ENCODE measurements at places on chromosomes 12 and 14. TPM values are rescaled to one million over a fixed set of nuclear protein-coding genes. Genes with fewer than 3 reads are reported as not detected.

DNA sequence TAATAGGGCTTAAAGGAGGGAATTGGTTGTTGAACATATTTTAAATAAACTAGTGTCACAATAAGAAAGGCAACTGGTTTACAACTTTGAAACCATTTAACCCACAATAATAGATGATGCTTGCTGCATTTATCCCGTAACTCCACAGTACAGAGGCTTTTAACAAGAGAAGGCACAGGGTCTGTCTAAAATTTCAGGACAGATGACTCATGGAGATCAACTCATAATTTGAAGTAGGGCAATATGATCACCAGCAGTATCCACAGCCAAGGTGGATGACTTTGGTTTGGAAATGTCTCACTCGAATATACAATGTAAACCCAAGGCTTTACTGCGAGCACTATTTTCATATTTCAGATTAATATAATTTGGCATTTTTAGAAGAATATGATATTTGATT is 340.2 kb downstream of the LRIG3 start:
- H3K27me3 ChIP-seq: peaks cover 3% of the 10 kb centered on the region
- no peak overlapping the region for H3K4me3 ChIP-seq

GRCh38 chr12:124047045-124047566 is 74.1 kb downstream of the ZNF664 start:
- H3K27me3 ChIP-seq: peaks cover 10% of the 10 kb centered on the region
- H3K36me3 ChIP-seq: no peaks in the 10 kb centered on the region
- H3K4me3 ChIP-seq: no peak overlapping the region
- no peaks in the 10 kb centered on the region for H3K4me1 ChIP-seq

DNA sequence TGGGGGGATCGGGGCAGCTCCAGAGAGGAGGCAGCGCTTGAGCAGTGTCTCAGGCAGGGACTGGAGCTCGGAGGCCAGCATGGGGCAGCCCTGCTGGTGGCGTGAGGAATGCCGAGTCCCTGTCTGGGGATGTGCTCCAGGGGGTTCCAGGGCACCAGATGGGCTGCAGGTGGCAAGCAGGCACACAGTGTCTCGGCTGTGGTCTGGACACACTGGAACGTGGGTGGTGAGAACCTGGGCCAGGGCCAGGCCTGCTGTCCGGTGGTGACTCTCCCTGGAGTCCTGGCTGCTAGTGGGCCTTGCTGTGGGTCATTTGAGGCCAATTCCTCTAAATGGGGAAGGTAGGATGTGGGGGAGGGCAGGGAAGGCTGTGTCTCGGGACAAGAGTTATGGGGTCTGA is 199.4 kb upstream of the RTL1 start:
- peaks cover 14% of the 10 kb centered on the region for H3K27me3 ChIP-seq
- H3K36me3 ChIP-seq: no peaks in the 10 kb centered on the region
- H3K27ac ChIP-seq: no peak overlapping the region
- no peaks in the 10 kb centered on the region for H3K4me1 ChIP-seq
- ATAC-seq: no peak
- no peak overlapping the region for H3K4me3 ChIP-seq

- no peaks in the 10 kb centered on the region for H3K4me1 ChIP-seq
- H3K27me3 ChIP-seq: peaks cover 43% of the 10 kb centered on the region
- H3K36me3 ChIP-seq: no peaks in the 10 kb centered on the region
- ATAC-seq: no peak
- H3K27ac ChIP-seq: no peak overlapping the region
Observed at GRCh38 chr12:109387425-109388166, 39.9 kb downstream of the MYO1H start.

- no peak overlapping the region for H3K27ac ChIP-seq
- H3K27me3 ChIP-seq: peaks cover 30% of the 10 kb centered on the region
- no peak overlapping the region for H3K4me3 ChIP-seq
- no peak for ATAC-seq
Observed at GRCh38 chr12:77003914-77004313, 61.5 kb downstream of the E2F7 start.

Gene C12orf50
- not detected for total RNA-seq
